ENCODE measurements at places on chromosomes 3 and 15.
A peak's percentile ranks its signal among the peaks of the same experiment; 100 is the strongest.

DNA sequence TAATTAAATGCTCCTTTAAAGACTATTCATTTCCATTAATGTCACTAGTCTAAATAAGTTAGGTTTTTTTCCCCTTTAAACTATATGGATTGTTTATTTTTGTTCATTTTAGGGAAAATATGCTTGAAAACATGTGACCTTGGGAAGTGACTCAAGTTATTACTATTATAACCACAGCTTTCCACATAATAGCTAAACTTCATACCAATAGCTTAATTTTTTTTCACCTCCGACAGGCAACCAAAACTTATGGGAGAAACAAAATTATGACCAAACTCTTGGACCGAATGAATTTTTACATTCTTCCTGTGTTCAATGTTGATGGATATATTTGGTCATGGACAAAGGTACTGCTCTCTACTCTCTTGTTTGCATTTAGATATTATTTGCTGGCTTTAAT is 16.2 kb downstream of the CPA3 start:
- no peak for DNase-seq

GRCh38 chr3:102471001-102471400 is 36.2 kb downstream of the ZPLD1 start:
- DNase-seq, result peak; percentile 15

- no peak for DNase-seq
Observed at GRCh38 chr15:35725353-35725752, 179.4 kb upstream of the DPH6 start.

GRCh38 chr3:174158674-174159073 is 700.5 kb upstream of the NAALADL2 start:
- DNase-seq, result no peak
